ENCODE measurements at places on chromosomes 2 and 18. TPM values are rescaled to one million over a fixed set of nuclear protein-coding genes. Genes with fewer than 3 reads are reported as not detected.

MARCO gene
- total RNA-seq = not detected

HK2 gene
- total RNA-seq = 80.5 TPM

GAREM1 gene
- total RNA-seq = 3.9 TPM

DNPEP gene
- total RNA-seq = 50.0 TPM

IL36G gene
- total RNA-seq = not detected

STAT4 gene
- 11.6 TPM for total RNA-seq

MOCOS gene
- total RNA-seq = 2.9 TPM

MPP4 gene
- total RNA-seq = 9.8 TPM

CNTNAP5 gene
- total RNA-seq = under 0.01 TPM

SPEG gene
- 7.9 TPM for total RNA-seq

NDUFB3 gene
- 83.7 TPM for total RNA-seq

SLC8A1 gene
- 131 TPM for total RNA-seq

TPO gene
- total RNA-seq = not detected

SEMA4C gene
- total RNA-seq = 15.8 TPM

ACOXL gene
- total RNA-seq = not detected

DSG1 gene
- total RNA-seq = not detected

PSTPIP2 gene
- total RNA-seq = 10.0 TPM

ADNP2 gene
- 18.0 TPM for total RNA-seq

ZNF892 gene
- 4.0 TPM for total RNA-seq

ALK gene
- not detected for total RNA-seq

FAM110C gene
- 1.4 TPM for total RNA-seq

RFTN2 gene
- 0.58 TPM for total RNA-seq

RESP18 gene
- not detected for total RNA-seq

UPP2 gene
- not detected for total RNA-seq

RAB6D gene
- total RNA-seq = not detected

TBR1 gene
- not detected for total RNA-seq

SANBR gene
- total RNA-seq = 8.7 TPM

CTAGE1 gene
- 0.28 TPM for total RNA-seq

DSG2 gene
- total RNA-seq = 0.19 TPM

RND3 gene
- 750 TPM for total RNA-seq

MYL12B gene
- 423 TPM for total RNA-seq

Data from regular cardiac myocyte (primary cell).